Right atrium auricular region (tissue), 2 donors: ENCODE measurements at places on chromosomes 7 and 10.

DNA sequence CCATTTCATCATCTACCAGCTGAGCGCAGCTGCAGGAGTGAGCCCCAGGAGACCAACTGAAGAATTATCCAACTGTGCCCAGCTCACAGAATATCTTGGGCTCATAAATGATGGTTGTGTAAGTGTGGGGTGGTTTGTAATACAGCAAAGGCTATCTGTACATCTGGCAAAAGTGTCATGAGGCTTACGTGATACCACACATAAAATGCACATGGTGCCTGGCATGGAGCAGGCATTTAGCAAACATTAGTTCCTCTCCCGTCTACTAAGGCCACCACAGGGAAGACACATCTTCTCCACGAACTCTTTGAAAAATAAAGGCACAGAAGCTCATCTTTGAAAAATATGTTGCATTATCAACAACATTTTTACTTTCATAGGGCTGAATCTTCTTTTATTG, 32.3 kb downstream of the AOAH start:
- DNase-seq, result no peak

DNA sequence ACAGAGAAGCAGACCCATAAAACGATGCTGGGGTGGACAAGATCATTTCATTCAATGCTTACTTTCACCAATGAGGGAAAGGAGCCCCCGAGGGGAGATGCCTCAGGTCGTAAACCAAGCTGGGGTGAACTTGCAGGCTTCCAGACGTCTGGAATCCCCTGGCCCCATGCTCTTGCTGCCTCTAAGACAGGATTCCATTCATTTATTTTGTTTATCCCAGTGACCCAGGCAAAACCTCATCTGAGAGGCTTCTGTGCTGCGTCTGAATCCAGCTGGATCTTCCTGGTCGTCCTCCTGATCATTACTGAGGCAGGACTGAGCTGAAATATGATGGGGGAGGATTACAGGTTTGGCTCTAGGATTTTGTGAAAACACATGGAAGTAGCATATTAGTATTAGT, 182.9 kb downstream of the MYOF start:
- DNase-seq, result no peak

- DNase-seq, result no peak
Measured at GRCh38 chr10:27600930-27601329, 96.8 kb downstream of the RAB18 start.

GRCh38 chr10:102117391-102118159, 2.6 kb downstream of the LDB1 start:
- DNase-seq, result peak; percentile 75

GRCh38 chr7:68604541-68604940, 993.7 kb upstream of the AUTS2 start:
- no peak for DNase-seq

GRCh38 chr7:47546171-47546570, 35.7 kb downstream of the TNS3 start:
- DNase-seq, result no peak

- DNase-seq, result no peak
Measured at GRCh38 chr10:6522230-6522629, 57.8 kb downstream of the PRKCQ start.

DNA sequence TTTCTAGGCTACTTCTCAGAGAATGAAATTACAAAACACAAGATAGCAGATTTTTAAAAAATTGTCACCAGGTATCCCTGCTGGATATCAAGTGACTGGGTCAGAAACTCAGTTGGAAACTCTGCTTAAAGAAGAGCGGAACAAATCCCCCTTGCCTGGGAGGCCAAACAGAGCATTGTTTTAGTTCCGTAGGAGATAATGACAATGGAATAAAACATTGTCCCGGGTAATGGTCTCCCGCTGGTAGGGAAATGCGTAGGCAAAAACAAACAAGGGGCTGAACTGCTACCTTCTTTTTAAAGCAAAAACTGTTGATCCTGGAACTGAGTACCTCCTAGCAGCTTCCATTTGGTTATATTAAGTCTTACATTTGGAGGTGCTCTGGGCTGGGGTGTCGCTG, 21.3 kb upstream of the VAX1 start:
- DNase-seq, result no peak

DNA sequence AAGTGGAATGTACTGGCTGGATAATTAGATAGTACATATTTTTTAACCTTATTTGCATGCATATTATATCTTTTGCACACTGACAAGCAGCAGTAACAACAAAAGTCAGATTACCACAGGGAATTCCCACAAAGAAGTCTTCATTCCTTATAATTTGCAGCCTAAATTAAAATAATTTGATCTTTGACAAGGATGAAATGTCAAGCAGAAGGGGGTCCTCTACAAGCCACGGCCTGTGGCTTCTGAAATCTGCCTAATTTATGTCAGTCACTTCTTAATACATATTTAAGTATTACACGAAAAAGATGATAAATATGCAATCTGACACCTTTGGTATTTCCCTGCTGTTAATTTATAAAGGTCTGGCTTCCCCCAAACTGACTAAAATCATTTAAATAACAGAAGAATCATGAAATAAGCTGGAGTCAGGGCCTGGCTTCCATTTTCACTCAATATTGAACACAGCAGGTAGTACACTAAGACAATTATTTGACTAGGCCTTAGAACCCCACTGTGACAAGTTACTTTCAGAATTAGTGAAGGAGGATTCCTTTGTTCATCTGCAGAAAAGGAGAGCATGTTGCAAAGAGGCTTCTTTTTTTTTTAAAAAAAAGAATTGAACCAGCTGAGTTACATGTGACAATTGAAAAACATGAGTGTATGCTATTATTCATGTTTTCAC, 351.1 kb upstream of the ETV1 start:
- DNase-seq, result no peak

DNA sequence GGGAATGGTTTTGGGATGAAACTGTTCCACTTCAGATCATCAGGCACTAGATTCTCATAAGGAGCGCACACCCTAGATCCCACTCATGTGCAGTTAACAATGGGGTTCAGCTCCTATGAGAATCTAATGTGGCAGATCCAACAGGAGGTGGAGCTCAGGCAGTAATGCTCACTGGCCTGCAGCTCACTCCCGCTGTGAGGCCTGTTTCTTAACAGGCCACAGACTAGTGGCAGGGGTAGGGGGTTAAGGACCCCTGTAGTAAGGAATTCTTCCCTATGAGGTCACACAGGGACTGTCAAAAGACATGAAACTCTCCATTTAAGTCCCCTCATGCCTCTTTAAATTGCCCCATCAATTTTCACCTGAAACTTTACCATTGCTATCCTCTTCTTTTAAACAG, 8.0 kb downstream of the HGF start:
- no peak for DNase-seq

DNA sequence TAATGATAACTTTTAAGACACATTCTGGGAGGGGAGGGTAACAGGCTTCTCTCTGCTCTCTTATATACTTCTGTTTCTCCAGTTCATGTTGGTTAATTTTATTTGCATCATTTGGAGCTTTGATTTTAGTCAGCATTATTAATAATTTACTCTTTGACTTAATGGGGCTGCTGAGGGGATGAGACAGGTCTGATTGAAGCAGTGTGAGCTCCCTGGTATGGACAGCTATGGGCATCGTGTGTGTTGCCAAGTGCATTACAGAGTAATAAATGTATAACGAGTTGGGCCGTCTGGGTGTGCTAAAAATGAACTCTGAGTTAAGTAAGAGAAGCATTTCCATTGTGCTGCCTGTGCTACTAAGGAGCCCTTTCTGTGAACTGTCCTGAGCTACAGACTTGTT, 31.7 kb upstream of the IKZF1 start:
- no peak for DNase-seq

- DNase-seq, result no peak
Measured at GRCh38 chr10:72746426-72747363, 54.8 kb downstream of the MCU start.

GRCh38 chr7:157560258-157560654, 223.5 kb downstream of the DNAJB6 start:
- DNase-seq, result no peak

- DNase-seq, result no peak
Measured at GRCh38 chr7:17781491-17782215, 158.6 kb downstream of the SNX13 start.

- peak; percentile 79 for DNase-seq
Measured at GRCh38 chr7:157347217-157347904, 10.6 kb downstream of the DNAJB6 start.

DNA sequence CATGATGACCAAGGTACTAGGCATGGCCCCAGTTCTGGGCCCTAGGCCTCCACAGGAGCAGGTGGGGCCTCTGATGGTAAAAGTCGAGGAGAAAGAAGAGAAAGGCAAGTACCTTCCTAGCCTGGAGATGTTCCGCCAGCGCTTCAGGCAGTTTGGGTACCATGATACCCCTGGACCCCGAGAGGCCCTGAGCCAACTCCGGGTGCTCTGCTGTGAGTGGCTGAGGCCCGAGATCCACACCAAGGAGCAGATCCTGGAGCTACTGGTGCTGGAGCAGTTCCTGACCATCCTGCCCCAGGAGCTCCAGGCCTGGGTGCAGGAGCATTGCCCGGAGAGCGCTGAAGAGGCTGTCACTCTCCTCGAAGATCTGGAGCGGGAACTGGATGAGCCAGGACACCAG, 7.4 kb downstream of the ZSCAN21 start:
- DNase-seq, result no peak

DNA sequence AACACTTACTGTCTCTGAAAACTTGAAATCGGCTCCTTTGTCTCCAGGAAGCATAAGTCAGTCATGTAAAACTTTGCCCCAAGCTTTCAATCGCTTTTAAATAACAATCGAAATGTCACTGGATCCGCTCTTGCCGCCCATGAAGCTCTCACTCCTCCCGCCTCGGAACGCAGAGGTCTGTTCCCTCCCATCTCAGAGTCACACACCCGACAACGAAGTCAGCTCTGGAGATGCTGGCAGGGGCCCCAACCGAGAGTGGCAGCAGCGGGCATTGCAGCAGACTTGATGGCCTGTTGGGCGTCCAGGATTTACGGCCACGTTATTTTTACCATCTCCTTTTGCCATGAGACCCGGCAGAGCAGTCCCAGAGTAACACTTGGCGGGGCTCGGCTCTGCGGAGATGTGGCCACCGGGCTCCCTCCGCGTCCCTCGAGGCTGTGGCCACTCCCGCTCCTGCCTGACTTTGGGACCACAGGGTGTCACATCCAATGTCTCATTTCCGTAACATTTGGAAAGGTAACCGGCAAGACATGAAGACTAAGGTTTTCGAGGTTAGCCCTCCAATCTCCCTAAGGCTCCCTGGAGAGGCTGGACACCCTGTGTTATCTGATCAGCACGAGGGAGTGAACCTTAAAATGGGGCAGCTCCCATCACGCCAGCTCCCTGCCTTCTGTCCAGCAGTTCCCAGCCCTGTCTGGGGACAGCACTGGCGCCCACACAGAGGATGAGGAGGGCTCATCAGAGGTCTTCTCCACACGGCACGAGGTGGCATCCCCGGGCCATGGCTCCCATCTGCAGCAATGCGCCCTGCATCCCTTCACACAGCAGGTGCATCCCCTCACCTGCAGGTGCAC, 62.8 kb upstream of the ADGRA1 start:
- DNase-seq, result no peak

DNA sequence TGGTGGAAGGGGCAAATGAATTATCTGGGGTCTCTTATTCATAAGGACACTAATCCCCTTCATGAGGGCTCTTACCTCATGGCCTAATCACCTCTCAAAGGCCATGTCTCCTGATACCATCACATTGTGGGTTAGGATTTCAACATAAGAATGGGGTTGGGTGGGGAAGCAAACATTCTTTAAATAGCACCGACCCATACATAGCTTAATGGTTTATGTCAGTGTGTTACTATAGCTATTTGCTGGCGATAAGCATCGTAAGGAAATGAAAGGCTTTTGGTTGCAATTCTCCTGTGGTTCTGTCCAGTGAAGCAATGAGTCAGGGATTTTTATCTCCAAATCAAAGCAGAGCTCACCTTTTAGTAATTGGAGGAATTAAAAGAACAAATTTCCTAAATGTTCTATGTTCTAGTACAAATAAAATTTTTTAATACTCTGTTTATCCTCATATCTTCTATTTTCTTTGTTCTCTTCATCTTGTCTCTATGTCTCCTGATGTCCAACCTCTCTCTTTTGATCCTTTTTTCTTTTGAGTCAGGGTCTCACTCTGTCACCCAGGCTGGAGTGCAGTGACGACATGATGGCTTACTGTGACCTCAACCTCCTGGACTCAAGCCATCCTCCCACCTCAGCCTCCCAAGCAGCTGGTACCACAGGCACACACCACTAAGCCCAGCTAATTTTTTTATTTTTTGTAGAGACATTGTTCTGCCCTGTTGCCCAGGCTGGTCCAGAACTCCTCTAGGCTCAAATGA, 57.0 kb upstream of the GLCCI1 start:
- no peak for DNase-seq

GRCh38 chr10:110361800-110362456, 57.2 kb upstream of the SMNDC1 start:
- DNase-seq, result no peak

- DNase-seq, result no peak
Measured at GRCh38 chr10:17644485-17644943, 563 bp downstream of the STAM start.

DNA sequence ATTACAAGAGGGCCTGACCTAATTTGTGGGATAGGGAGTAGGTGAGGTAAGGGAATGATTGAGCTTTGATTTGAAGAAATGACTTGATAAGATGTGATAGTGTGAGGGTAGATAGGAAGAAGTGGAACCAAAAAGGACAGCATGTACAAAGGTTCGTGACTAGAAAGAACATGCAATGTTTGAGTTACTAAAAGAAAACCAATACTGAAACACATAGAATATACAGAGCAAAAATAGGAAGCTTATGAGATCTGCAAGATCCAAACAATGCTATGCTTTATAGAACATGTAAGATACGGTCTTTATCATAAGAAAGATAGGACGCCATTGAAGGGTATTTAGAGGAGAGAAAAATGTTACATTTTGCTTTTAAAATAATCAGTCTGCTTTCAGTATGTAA, 343.8 kb downstream of the ATRNL1 start:
- no peak for DNase-seq

DNA sequence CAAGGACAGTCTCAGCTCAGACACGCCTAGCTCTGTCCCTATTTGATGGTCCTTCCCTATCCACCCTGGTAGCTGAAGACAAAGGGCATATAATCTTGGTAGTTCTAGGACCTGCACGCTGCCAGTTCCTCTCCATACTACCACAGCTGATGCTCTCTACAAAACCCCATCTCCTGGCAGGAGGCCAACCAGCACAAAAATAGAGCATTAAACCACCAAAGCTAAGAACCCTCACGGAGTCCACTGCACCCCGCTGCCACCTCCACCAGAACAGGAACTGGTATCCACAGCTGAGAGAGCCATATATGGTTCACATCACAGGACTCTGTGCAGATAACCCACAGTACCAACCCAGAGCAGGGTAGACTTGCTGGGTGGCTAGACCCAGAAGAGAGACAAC, 299.4 kb downstream of the LRRTM3 start:
- DNase-seq, result no peak

GRCh38 chr7:999941-1000935, 17.3 kb downstream of the CYP2W1 start:
- DNase-seq, result no peak

- no peak for DNase-seq
Measured at GRCh38 chr7:37442268-37442667, 6.4 kb downstream of the ELMO1 start.

- DNase-seq, result no peak
Measured at GRCh38 chr7:151702961-151703360, 174.0 kb downstream of the PRKAG2 start.

GRCh38 chr7:41637049-41637448, 65.8 kb downstream of the INHBA start:
- DNase-seq, result no peak

GRCh38 chr10:78432583-78432982, 398.9 kb downstream of the RPS24 start:
- no peak for DNase-seq
